ENCODE measurements at places on chromosomes 7 and 10. TPM values are rescaled to one million over a fixed set of nuclear protein-coding genes. Genes with fewer than 3 reads are reported as not detected.

DNA sequence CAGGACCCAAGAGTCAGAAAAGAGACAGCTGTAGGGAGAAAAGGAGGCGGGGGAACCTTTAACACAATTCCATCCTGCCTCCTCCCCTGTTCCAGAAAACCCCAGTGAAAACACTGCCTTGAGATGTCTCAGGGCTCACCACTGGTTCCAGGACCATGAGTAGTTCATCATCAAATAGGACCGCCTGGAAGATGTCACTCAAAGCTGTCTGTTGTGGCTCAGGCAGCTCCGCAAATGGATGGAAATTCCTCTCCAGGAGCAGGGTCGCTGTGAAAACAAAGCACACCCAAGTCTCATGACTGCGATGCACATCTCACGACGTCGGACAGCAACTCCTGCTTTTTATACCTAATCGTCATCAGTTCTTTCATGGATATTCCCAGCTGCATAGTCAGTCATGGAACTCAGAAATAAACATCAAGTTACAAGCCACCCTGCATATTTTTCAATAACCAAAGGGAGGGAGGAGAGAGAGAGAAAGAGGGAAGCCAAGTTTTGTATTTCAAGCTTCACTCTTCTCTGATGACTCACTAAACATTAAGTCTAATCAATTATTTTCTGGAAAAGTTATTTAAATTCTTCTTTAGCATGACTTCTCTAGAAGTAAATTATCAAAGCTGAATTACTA is 49.2 kb downstream of the GSDME start:
- no peaks in the 10 kb centered on the region for H3K27me3 ChIP-seq
- H3K27ac ChIP-seq, result no peak overlapping the region
- DNase-seq, result no peak
- no peaks in the 10 kb centered on the region for H3K36me3 ChIP-seq

DNA sequence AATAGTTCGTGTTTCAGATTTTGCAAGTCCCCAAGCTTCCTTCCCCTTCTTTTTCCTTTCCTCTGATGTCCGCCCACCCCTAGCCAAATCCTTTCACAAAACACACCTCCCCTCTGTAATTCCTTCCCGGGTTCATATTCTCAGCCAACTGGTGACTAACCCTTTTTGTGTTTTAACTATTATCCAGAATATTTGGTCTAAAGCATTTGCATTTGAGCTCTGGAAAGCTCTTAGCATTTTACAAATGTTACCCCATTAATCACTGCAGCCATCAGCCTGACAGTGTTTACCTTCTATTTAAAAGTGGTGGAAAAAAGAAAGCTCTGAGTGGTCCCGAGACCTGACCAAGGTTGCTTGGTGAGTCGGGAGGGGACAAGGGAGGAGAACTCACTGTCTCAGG is 139.0 kb downstream of the CREB5 start:
- H3K27ac ChIP-seq, result no peak overlapping the region
- H3K4me3 ChIP-seq, result no peak overlapping the region
- H3K27me3 ChIP-seq, result no peaks in the 10 kb centered on the region

- no peak overlapping the region for H3K27ac ChIP-seq
- no peak overlapping the region for H3K4me3 ChIP-seq
- H3K36me3 ChIP-seq, result no peaks in the 10 kb centered on the region
- DNase-seq, result no peak
- no peaks in the 10 kb centered on the region for H3K27me3 ChIP-seq
- no peaks in the 10 kb centered on the region for H3K4me1 ChIP-seq
Measured at GRCh38 chr7:116122972-116123595, 87.3 kb upstream of the TES start.

GRCh38 chr10:47187592-47187991 is 112.4 kb upstream of the GDF10 start:
- H3K27me3 ChIP-seq, result no peaks in the 10 kb centered on the region
- no peaks in the 10 kb centered on the region for H3K4me1 ChIP-seq
- H3K27ac ChIP-seq, result no peak overlapping the region

DNA sequence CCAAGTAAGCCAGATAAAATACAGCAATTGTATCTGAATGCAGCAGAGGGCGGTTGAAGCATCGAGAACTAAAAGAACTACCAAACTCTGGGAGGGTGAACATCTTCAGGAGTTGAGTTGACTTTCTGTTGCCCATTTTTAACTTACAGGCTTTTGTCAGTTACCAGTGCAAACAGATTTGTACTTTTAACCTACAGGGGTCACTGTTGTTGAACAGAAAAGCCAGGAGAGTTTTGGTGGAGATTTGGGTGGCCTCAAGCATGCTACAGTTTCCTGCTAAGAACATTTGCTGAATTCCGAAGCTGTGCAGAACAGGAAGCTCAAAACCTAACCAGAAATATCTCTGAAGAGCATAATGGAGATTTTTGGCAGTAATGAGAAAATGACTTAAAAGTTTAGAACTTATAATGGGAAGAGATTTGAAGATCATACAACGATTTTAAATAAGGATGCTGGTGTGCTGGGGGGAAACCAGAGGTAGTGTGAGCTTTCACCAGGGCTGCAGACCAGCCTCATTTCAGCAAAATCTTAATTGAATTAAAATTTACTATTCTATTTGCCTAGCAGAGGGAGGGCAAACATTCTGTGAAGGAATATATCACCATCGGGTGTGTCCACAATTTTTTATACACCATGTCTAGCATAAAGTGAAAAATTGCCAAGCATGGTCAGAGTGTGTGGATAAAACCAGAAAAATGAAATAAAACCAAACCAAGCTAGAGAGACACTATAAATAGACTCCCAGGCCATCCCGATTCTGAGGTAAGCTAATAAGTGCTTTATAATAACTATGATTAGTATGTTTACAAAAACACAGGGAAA is 208.6 kb upstream of the CCDC6 start:
- no peaks in the 10 kb centered on the region for H3K4me1 ChIP-seq
- DNase-seq, result no peak
- H3K27me3 ChIP-seq, result no peaks in the 10 kb centered on the region
- no peaks in the 10 kb centered on the region for H3K36me3 ChIP-seq

DNA sequence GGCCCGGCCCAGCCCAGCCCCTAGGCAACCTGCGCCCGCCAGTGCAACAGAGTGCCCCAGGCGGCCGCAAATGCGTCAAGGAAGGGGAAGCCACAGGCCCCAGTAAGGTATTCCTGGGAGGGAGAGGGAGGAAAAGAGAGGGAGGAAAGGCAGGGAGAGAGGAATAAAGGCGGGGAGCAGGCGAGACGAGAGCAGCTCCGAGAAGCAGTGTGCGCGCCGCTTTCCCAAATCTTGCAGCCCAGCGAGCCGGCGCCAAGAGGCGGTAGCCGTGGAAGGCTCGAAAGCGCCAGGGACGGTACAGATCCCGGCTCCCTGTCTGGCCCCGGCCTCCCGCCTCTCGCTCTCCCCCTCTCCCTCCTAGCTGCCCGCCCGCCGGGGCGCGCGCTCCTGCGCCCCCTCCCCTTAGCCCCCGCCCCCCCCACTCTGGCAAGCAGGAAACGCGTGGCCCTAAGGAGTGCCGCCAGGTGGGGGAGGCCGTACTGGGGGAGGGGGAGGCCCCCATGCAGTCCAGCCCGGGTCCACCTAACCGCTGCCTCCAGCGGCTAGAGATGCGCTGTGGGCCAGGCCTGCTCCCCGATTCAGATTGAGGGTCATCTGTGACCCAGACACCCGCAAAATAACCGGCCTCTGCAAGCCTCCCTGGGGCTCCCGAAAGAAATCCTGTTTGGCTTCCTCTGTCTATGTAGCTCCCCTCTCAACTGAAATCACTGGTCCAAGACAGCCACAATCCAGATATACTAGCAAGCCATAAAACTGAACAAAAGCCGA is 4.3 kb downstream of the HOXA10 start:
- H3K27ac ChIP-seq, result no peak overlapping the region
- peaks cover 92% of the 10 kb centered on the region for H3K27me3 ChIP-seq
- peaks cover 51% of the 10 kb centered on the region for H3K4me1 ChIP-seq
- H3K36me3 ChIP-seq, result no peaks in the 10 kb centered on the region

- peaks cover 16% of the 10 kb centered on the region for H3K36me3 ChIP-seq
- no peak overlapping the region for H3K27ac ChIP-seq
- H3K4me1 ChIP-seq, result no peaks in the 10 kb centered on the region
- no peaks in the 10 kb centered on the region for H3K27me3 ChIP-seq
- H3K4me3 ChIP-seq, result no peak overlapping the region
Measured at GRCh38 chr7:135186841-135187253, 16.3 kb upstream of the CYREN start.

GRCh38 chr10:2519139-2519538 is 548.2 kb upstream of the PFKP start:
- no peak for DNase-seq
- H3K4me1 ChIP-seq, result no peaks in the 10 kb centered on the region
- no peak overlapping the region for H3K27ac ChIP-seq
- no peaks in the 10 kb centered on the region for H3K36me3 ChIP-seq

GRCh38 chr7:130865408-130866236 is 131.6 kb upstream of the KLF14 start:
- no peaks in the 10 kb centered on the region for H3K4me1 ChIP-seq
- H3K27me3 ChIP-seq, result no peaks in the 10 kb centered on the region
- H3K27ac ChIP-seq, result no peak overlapping the region
- no peak for DNase-seq
- no peak overlapping the region for H3K4me3 ChIP-seq
- H3K36me3 ChIP-seq, result peaks cover 9% of the 10 kb centered on the region

DNA sequence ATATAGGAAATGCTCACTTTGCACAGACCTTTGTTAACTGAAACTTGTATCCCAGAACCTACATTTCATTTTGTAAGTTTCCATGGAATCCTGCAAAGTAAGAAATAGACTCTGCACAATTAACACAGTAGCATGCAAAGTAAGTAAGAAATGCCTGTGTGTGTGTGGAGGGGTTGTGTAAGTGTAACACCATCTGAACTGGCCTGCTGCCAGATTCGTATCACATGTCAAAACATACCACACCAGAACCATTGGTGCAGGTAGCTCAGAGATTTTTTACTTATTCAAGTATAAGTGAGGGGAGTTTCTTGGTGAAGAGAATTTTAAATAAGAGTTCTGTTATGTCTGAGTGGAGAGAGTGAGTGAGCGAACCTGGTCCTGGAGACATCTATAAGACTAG is 17.9 kb upstream of the DDX21 start:
- H3K4me1 ChIP-seq, result no peaks in the 10 kb centered on the region
- H3K27me3 ChIP-seq, result no peaks in the 10 kb centered on the region
- H3K4me3 ChIP-seq, result no peak overlapping the region
- peaks cover 25% of the 10 kb centered on the region for H3K36me3 ChIP-seq
- DNase-seq, result no peak

DNA sequence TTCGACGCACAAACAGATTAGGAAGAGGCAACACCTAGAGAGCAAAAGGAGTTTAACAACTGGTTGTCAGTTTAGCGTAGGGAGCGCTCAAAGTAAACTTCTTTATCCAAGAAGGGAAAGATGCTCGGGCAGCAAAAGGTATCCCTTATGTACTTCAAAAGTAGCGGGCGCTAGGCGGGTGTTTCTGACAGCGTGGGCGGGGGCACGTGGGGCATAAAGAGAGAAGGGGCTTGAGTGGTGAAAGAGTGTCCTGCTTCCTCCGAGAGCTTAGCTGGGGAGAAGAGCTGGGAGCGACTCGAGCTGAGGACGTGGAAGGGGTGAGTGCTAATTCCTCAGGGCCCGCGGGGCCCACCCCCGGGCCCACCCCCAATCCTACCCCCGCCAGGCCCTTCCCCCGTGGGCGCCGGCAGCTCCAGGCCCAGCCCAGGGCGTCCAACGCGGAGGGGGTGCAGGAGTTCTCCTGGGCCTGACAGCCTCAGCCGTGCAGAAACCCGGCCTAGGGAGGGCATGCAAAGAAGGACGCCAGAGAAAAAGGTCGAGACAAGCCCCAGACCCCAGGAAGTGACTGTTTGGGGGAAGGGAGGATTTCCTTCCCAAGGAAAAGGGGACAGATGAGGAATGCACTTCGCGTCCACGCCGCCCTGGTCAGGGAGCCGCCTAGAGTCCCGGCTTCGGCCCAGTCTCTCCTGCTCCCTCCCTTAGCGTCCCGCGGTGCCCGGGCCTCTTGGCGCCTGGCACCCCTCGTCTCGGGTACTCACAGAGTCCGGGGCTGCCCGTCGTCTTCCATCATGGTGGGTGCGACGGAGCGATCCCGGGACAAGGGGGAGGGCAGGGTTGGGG is 868 bp downstream of the TIAL1 start:
- peak overlapping the region; percentile 77 for H3K27ac ChIP-seq
- no peaks in the 10 kb centered on the region for H3K27me3 ChIP-seq
- peak; percentile 38 for DNase-seq
- H3K36me3 ChIP-seq, result no peaks in the 10 kb centered on the region

GRCh38 chr10:43880160-43880559 is 231.5 kb upstream of the ZNF32 start:
- no peak overlapping the region for H3K27ac ChIP-seq
- no peaks in the 10 kb centered on the region for H3K27me3 ChIP-seq
- H3K4me1 ChIP-seq, result no peaks in the 10 kb centered on the region
- DNase-seq, result no peak
- H3K4me3 ChIP-seq, result no peak overlapping the region
- H3K36me3 ChIP-seq, result no peaks in the 10 kb centered on the region

GRCh38 chr7:29167721-29168120 is 21.4 kb upstream of the CPVL start:
- H3K27me3 ChIP-seq, result no peaks in the 10 kb centered on the region
- no peak overlapping the region for H3K27ac ChIP-seq
- DNase-seq, result no peak
- H3K4me3 ChIP-seq, result no peak overlapping the region
- no peaks in the 10 kb centered on the region for H3K36me3 ChIP-seq

GRCh38 chr7:139033346-139034114 is 2.3 kb downstream of the ZC3HAV1L start:
- H3K27me3 ChIP-seq, result no peaks in the 10 kb centered on the region
- no peak for DNase-seq
- no peak overlapping the region for H3K27ac ChIP-seq
- H3K4me3 ChIP-seq, result no peak overlapping the region
- H3K36me3 ChIP-seq, result no peaks in the 10 kb centered on the region

DNA sequence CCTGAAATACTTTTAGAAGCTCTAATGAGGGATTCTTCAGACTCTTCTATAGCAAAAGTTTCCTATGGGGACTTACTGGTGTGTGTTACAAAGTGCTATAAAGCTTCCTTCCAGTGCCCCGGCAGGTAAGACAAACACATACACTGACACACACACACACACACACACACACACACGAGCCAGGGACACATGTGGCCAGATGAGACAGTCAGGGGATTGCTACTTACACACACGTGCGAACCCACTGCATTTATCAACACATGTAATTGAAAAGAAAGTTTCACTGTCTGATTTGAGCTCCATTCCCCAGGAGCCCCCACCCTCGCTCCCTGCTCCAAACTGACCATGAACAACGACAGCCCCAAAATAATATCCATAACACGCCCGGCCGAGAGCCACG is 119.8 kb downstream of the PRPF18 start:
- peaks cover 9% of the 10 kb centered on the region for H3K27me3 ChIP-seq
- peaks cover 12% of the 10 kb centered on the region for H3K4me1 ChIP-seq
- H3K27ac ChIP-seq, result peak overlapping the region; percentile 16
- H3K36me3 ChIP-seq, result no peaks in the 10 kb centered on the region

Gene AASS
- 1.6 TPM for total RNA-seq

Gene SEMA4G
- 0.57 TPM for total RNA-seq

Gene KCNK18
- not detected for total RNA-seq

Gene PPP1R3A
- not detected for total RNA-seq

Gene CPA2
- total RNA-seq, result not detected

Gene ZNF503
- 0.07 TPM for total RNA-seq

Gene GIMAP2
- 40.4 TPM for total RNA-seq

Gene DPP6
- total RNA-seq, result not detected

Gene POR
- total RNA-seq, result 41.6 TPM
